Left lobe of liver (tissue), 2 donors: ENCODE measurements at places on chromosomes 12 and 14. TPM values are rescaled to one million over a fixed set of nuclear protein-coding genes. Genes with fewer than 3 reads are reported as not detected.
A peak's percentile ranks its signal among the peaks of the same experiment; 100 is the strongest.

DNA sequence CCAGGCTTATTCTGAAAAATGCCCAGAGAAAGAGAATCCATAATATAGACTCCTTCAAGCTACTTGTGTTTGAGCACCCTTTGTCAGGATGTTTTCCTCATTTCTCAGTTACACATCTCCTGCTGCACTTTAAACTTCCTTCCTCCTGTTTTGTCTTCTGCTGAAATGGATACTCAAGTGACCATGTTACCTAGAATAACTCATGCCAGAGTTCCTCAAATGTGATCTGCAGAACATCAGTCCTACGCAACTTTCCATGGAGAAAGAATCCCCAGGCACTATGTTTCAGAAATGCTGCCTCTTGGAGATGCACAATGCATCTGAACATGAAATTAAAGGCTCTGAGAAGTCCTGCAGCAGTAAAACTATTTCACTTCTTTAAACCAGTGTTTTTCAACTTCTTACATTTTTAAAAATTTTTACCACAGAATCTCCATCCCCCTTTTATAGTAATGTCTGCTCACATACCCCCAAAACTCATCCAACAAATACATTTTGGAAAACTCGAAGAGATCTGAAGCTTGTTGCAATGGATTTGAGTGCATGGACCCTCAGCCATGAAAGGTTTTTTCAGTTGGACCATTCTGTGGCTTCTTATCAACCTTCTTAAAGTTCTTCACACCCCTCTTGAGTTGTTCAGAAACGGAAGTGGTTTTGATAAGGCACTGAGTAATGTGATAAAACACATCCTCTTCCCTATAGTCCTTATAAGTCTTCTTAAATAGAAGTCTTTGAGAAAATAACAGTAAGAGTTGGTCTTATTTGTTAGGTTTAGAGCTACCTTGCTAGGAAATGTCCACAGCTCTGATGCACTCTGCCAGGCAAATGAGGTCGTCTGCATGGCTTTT lies 84.5 kb upstream of the KCNA1 start:
- DNase-seq: no peak

GRCh38 chr12:81992461-81992860 lies 233.3 kb upstream of the PPFIA2 start:
- no peak for DNase-seq

DNA sequence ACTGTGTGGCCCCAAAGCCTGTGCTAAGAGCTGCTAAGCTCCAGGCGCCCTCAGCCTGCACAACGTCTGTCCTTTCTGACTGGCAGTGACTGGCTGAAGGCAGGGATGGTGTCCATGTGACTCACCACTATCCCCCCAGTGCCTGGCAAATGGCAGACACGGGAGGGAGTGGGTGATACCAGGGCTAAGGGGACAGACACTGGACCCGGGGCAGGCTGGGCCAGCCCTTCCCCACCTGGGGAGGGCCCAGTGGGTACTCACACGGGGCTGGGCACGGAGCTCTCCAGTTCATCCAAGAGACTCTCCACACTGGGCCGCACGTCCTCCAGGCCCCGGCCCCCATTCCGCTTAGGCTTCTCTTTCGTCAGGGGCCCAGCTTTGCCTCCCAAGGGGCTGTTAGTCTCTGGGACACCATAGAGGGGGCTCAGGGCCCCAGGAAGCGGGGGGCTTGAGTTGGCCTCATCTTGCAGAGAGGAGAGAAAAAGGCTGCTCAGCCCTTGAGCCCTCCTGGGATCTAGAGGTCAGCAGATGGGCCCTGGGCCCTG lies 21.4 kb upstream of the RPLP0 start:
- DNase-seq: no peak

DNA sequence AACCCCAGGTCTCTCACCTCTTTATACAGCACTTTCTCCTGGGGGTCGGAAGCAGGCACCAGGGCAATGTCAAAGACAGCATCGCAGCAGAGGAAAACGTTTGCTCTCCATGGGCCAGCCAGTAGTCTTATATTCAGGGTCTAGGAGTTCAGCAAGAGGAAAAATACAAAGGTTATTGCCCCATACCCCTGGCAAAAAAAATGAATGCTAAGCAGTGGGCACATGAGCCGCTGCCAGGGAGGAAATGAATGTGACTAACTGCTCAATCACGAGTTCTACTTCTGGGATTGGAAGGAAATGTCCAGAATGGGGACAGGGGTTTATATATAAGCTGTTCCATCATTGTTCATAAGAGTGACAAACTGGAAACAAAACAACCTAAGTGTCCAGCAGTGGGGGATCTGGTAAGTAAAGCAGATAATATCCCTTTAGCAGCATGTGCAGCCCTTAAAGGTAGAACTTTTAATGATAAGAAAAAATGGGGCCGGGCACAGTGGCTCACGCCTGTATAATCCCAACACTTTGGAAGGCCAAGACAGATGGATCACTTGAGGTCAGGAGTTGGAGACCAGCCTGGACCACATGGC lies 53.8 kb downstream of the PHETA1 start:
- DNase-seq: no peak

DNA sequence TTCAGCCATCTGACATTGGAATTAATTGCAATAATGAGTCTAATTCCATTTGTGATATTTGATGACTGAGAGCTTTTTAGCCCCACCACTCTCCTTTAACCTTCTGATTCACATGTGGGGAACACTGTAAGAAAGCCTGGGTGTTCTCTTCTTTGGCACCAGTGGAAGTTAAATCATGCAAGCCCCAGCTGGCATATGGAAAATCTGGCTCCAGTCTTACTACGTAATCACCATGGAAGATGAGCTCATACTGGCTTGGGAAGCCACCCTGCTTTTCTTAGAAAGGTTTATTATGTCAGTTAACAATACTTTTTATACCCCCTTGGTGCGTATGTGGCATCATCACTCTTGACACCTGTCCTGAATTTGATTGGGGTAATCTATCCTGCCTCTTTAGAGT lies 479.3 kb downstream of the SLC16A7 start:
- DNase-seq: no peak

- DNase-seq: no peak
Measured at GRCh38 chr12:112971248-112971647, 7.1 kb upstream of the OAS2 start.

GRCh38 chr14:64953661-64954060 lies 11.1 kb upstream of the GPX2 start:
- DNase-seq: no peak

GRCh38 chr14:102164965-102165364 lies 25.3 kb downstream of the WDR20 start:
- DNase-seq: no peak

GRCh38 chr14:26947265-26947664 lies 349.4 kb upstream of the NOVA1 start:
- no peak for DNase-seq

DNA sequence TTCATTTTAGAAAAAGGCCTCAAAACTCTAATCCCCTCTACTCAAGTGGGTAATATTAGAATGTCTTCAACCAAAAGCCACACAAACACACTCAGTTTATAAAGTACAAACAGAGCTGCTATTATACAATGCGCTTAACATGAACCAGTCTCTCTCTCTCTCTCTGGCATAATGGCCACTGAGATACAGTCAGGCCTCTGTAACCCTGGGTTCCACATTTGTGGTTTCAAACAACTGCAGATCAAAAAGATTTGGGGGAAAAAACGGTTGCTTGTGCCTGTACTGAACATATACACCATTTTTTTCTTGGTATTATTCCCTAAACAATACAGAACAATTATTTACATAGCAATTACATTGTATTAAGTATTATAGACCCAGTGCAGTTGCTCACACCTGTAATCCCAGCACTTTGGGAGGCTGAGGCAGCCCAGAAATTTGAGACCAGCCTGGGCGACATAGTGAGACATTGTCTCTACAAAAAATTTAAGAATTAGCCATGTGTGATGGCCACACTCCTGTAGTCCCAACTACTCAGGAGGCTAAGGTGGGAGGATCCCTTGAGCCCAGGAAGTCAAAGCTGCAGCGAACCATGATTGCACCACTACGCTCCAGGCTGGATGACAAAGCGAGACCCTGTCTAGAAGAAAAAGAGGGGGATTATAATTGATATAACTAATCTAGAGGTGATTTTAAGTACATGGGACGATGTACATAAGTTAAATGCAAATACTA lies 5.6 kb downstream of the SLC11A2 start:
- DNase-seq: no peak

- DNase-seq: no peak
Measured at GRCh38 chr14:90273532-90273931, 17.2 kb downstream of the PSMC1 start.

DNA sequence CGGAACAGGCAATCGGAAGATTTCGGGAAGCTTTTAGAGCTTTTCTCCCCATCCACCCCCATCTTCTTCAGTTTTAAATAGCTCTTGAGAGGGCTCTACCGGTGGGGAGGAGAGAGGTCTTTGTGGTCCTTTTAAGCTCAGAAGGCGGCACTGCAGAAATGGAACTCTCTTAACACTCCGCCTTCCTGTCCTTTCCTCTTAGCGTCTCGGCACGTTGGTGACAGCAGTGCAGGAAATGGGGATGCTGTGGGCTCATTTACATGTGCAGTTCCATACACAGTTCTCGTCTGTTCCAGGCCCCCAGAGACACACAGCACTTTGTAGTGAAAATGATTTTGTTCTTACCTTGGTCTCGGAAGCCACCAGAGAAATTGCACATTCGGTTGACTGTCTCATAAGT lies 50.4 kb upstream of the RIN3 start:
- DNase-seq: no peak

DNA sequence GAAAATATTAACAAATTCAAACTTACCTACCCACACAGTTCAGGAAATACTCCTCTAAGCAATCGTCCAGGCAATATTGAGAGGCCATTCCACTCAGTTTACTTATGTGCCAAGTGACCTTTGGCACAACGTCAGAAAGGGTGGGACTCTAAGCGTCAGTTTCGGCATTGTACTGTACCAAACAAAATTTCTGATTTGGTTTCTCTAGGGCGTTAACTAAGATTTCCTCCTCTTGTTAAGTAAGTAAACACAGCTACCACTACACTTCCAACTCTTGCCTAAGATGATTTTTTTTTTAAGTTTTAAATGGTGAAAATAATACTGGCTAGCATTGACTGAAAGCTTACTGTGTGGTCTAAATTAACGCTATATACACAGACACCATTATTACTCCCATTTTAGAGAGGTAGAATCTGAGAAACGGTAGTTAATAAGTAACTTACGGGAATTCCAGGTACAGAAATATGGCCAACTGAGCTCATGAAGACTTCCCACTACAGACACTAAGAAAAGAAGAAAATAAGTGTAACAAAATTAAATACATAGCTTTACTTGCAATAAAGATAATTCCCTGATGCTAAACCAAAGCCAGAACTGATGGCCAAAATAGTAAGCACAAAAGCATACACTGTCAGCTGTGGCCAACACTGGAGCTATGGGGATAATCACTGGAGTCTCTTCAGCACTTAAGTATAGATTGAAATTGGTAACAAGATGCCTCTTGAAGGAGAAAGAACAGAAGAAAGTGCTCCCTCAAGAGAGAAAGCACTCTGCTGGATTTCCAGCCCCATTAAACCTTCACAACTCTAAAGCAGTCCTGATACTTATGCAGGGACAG lies 76.1 kb downstream of the EPS8 start:
- DNase-seq: peak; percentile 85

DNA sequence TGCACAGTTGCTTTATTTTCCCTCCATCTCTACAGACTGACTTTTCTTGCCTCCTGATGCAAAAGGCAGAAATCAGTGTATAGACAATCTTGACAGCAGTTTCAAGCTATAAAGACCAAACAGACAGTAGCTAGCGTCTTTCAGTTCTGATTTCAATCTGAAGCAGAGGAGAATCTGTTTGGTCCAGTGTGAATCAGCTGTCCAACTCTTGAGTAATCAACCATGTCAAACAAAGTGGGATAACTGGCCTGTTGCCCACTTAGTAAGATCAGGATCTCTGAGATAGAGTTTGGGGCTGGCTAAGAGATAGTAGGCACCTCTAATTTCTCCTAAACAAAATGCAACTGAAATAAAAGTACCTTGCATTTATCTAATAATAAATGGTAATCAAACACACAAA lies 797.4 kb upstream of the FBXO33 start:
- DNase-seq: no peak

DNA sequence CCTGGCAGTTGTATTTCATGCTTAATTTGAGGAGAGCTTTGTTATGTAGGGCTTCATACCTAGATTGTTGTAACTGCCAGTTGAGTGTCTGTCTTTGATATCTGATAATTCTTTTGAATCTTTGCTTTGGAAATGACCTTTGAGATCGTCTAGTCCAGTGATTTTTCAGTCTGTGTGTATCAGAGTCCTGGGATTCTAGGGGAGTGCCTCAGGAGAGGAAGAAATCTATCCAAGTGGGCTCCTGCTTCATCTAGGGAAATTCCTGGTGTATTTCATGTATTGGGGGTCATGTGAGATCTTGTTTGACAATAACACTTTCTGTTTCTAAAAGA lies 98.6 kb downstream of the FIGNL2 start:
- DNase-seq: no peak

DNA sequence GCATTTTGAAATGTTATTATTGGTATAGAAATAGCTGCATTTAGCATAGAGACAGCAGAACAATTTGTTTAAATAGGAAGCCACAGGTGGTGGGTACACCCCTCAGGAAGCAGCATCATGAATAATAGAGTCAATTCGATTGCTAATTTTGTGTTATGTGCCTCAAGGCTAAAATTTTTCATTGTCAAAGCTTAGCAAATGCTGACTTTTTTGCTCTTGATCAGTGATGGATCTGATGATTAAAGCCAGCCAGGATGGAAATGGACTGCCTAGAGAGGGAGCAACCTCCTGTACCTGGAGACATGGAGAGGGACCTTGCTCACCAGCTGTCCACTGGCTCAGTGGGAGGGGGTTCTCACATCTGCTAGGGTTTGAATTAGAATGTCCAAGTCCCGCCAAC lies 4.5 kb upstream of the KRT8 start:
- DNase-seq: no peak

DNA sequence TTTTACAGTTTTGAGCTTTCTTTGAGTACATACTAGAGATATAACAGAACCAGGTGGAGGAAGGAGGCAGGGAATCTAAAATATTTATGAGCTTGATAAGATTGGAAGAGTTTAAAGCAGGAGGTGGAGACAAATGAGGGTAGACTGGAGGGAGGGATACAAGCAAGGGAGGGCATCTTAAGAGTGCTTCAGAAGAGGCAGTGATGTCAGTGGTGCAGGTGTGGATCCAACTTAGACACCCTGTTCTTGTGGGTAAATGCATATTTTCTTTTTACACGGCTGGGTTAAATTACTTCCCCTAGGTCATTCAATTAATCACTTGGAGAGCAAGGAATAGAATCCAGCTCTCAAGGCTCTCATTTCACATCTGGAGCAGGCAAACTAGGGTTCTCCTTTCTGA lies 146.1 kb upstream of the LRIG3 start:
- no peak for DNase-seq

BEGAIN gene
- 0.70 TPM for total RNA-seq

KRT82 gene
- not detected for total RNA-seq

LRP10 gene
- 34.3 TPM for total RNA-seq

NR4A1 gene
- 5.4 TPM for total RNA-seq

PPM1H gene
- total RNA-seq: 8.0 TPM

RNASE7 gene
- 0.13 TPM for total RNA-seq

LRRK2 gene
- 7.0 TPM for total RNA-seq

TRHDE gene
- total RNA-seq: 1.2 TPM

SMCO3 gene
- 0.53 TPM for total RNA-seq

LHX5 gene
- not detected for total RNA-seq

SERPINA9 gene
- total RNA-seq: not detected

INHBC gene
- 51.9 TPM for total RNA-seq

STYK1 gene
- total RNA-seq: not detected

CABP1 gene
- 0.10 TPM for total RNA-seq

ALDH2 gene
- 1,121 TPM for total RNA-seq

RPAP3 gene
- total RNA-seq: 5.8 TPM

ERP29 gene
- total RNA-seq: 98.3 TPM
